Astrocyte (in vitro differentiated cells and primary cell): ENCODE measurements at places on chromosomes 1 and 21.

DNA sequence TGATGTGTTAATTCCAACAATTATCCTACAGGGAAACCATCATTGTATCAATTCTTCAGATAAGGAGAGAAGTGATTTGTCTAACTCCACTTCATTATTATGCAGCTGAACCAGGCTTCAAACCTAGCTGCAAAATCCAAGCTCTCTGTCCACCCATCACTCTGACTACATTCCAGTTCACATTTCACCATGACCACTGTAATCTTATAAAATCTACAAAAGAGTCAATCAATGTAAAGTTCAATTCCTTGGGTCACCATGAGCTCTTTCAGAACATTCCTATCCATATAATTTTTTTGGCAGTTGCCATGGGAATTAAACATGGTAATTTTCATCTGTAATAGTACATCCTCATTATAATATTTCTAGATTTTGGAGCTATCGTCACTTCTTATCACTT lies 100.9 kb downstream of the PLPPR5 start:
- peak; percentile 8 for DNase-seq

DNA sequence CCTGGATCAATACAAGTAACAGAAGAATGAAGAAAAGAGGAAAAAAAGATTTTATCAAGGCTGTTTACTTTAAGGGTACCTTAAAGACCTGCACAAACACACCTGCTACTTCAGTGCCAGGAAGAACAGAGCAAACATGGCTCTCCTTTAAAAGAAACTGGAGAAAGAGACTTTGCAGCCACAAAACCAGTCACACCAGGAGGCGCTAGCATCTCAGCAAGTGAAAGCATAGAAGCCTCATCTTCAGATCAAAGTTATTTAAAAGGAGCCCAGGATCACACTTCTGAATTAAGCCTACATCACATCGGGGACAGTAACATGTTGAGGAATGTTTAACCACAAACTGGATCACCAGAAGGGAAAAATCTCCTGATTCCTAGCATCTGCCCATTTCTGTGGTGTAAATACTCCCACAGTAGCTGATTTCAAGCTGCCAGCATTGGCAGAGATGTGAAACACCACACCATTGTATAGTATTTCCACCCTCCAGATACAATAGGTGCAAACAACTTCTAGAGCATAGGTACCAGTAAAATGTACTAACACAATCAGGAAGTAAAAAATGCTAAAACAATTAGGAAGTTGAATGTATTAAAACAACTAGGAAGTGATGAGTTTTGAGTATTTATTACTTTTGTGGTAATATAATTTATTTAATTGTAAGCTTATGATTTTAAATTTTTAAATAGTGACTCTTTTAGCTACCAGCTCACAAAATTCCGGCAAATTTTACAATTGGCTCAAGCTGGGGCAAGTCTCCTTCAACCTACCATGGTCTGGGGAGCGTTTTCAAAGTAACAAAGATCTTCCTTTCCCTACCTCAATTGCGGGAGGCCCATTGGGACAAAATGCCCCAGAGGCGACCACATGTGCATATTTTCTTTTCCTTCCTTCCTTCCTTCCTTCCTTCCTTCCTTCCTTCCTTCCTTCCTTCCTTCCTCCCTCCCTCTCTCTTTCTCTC lies 105.3 kb upstream of the CLDN14 start:
- no peak for DNase-seq

DNA sequence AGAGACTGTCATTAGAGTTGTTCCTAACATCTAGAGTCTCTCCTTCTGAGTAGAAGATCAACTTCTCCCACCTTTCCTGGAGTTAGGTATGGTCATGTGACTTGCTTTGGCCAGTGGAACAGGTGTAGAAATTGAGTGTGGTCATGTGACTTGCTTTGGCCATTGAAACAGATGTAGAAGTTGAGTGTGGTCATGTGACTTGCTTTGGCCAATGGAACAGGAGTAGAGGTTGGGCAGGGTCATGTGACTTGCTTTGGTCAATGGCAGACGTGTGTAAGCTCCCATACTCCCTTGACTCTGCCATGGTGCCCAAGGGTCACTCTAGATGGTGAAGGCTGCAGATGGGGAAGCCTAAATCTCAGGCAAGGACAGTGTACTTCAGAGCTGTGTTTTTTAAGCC lies 306.0 kb downstream of the NPHP4 start:
- DNase-seq: no peak

GRCh38 chr1:186310307-186310706 lies 64.7 kb downstream of the TPR start:
- no peak for DNase-seq

DNA sequence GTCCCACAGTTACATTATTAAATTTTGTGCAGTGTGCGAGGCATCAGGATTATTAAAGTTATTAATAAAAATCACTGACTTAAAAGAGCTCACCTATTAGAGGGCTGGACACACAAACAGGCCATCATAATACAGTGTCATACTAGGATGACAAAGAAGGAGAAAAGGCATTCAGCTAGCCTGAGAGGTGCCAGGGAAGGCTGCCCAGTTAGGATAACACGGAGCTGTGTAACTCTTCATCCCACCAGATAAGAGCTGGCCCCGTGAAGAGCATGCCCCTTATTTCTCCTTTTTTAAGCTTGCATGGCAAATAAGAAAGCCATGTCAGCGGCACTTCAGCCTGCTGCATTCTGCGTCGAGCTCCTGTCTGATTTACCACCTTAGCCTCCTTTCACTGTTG lies 109.5 kb downstream of the KCNK1 start:
- no peak for DNase-seq

DNA sequence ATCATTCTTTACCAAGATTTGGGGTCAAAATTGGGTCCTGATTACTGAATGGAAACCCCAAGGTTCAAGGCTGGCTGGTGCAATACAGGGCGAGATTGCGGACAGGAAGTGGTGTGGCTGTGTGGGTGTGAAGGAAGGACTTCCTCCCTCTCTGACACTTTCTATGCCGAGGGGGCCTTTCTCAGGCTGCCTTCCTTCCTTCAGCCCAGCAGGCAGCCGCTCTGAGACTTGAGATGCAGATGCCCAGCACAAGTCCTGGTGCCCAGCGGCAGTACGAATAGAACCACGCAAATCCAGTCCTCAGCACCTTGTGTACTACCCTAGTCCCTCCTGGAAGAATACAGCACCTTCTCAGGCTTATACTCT lies 16.3 kb downstream of the BATF3 start:
- no peak for DNase-seq

DNA sequence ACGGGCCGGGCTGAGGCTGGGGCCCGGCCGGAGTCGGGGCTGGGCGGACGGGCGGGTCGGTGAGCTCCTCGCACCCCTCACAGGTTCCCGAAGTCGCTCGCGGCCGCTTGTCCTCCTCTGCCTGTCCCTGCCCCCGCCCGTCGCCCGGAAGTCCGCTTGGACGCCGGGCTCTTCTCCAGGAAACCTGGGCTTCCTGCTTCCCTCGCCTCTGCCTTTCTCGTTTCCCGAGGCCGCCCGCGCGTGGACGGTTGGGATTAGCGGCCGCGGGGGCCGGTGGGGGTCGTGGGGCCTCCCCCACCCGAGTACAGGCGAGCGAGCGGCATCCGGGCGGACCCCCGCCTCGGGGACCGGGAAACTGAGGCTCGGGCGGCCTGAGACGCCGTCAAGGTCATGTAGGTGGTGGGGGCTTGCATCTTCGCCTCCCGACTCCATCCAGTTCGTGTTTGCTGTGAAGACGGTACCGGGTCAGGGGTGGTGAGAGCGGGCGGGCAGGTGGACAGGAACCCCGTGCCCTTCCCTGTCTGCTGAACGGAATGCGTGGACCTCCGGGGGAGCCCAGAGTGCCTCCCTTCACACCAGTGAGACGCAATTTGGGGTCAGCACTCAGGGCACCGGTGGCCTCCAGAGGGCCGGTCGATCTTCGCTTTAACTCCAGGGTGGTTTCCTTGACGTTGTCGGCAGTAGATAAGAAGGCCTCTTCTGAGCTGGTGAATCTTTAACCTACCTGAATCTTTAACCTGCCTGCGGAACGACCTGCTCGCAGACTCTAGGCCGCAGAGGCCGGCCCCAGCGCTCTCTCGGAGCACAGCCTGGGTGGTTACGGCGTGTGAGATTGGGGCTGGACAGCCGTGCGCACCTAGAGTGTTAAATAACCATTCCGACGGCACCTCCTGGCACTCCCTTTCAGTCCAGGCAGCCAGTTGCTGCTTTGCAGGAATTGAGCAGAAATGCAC lies 686 bp downstream of the ARF1 start:
- no peak for DNase-seq

DNA sequence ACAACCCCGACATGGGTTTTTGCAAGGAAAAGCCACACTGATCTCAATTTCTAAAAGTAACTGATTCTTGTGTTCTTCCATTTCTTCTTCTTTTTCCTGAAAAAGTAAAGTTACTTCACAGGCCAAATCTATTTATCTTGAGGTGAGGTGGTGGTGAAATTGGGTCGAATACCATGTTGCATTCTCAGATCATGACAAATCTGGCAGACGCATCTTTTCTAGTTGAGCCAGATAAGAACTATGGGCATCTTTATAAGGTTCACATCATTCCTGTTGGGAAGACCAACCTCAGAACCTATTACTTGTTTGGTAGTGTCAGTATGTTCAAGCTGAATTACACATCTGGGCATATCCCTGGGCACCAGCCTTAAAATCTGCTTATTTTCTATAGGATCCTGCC lies 78.6 kb upstream of the USP25 start:
- peak; percentile 18 for DNase-seq
